Lung (tissue), 17 donors: ENCODE measurements at places on chromosomes 13 and 19. TPM values are rescaled to one million over a fixed set of nuclear protein-coding genes. Genes with fewer than 3 reads are reported as not detected.

Gene NALCN
- 0.64 TPM for total RNA-seq

Gene CEACAM20
- not detected for total RNA-seq

Gene MEDAG
- 0.97 TPM for total RNA-seq

DNA sequence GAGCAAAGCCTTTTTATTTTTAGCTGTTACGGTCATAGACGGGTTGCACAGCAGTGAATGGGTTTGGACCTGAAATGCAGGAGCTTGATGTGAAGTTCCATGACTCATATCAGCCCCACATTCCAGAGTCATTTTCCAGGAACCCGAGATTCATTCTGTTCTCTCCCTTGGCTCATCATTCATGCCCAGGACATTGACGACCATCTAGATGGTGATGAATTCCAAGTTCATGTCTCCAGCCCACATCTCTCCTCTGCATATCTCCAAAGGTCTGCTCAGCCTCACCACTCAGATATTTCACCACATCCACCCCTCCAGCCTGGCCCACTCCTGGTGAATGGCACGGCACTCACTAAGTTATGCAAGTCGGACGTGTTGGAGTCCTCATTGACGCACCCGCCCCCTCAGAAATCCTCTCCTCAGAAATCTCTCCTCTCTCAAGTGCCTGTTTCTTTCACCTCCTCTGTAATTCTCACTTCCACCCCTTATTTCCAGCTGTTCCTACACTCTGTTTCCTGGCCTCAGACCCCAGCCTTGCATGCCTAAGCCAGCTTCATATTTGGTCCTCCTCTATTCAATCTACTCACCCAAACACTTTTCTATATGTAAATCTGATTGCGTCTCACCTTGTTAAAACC lies 83.1 kb downstream of the ALOX5AP start:
- DNase-seq = peak; percentile 22

DNA sequence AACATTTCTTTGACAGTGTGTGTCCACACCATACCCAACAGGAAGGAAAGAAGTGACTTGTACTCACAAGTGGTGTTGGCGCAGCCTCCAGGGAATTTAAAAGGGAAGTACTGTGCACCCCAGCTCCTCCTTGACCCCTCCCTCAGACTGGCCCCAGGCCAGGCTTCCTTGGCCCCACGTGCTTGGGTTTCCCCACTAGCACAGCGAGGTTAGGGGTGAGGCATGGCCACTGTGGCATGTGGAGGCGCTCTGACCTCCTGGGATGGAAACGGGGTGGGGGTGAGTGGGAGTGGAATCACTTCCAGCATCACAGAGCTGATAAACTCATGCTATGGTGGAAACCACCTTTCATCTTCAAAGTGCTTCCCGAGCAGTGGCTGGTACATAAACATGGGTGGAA lies 168.6 kb downstream of the ZNF536 start:
- no peak for DNase-seq

GRCh38 chr13:47289567-47289966 lies 392.7 kb upstream of the HTR2A start:
- no peak for DNase-seq

GRCh38 chr13:75935805-75936204 lies 299.7 kb downstream of the LMO7 start:
- DNase-seq = no peak
